Endodermal cell (in vitro differentiated cells): ENCODE measurements at places on chromosomes 7 and 10. TPM values are rescaled to one million over a fixed set of nuclear protein-coding genes. Genes with fewer than 3 reads are reported as not detected.

- no peak for DNase-seq
Observed at GRCh38 chr10:22761569-22762220, 47.3 kb upstream of the PIP4K2A start.

Gene MKI67
- 53.4 to 110 TPM (median 90.5 TPM) in 3 replicates for total RNA-seq

Gene FBXO24
- total RNA-seq = 0.88 and 1.3 TPM in 2 replicates

GRCh38 chr7:81036057-81036456 is 117.2 kb upstream of the SEMA3C start:
- no peak for DNase-seq

GRCh38 chr10:126387041-126387921 is 996 bp downstream of the ADAM12 start:
- DNase-seq = peak; percentile 93

DNA sequence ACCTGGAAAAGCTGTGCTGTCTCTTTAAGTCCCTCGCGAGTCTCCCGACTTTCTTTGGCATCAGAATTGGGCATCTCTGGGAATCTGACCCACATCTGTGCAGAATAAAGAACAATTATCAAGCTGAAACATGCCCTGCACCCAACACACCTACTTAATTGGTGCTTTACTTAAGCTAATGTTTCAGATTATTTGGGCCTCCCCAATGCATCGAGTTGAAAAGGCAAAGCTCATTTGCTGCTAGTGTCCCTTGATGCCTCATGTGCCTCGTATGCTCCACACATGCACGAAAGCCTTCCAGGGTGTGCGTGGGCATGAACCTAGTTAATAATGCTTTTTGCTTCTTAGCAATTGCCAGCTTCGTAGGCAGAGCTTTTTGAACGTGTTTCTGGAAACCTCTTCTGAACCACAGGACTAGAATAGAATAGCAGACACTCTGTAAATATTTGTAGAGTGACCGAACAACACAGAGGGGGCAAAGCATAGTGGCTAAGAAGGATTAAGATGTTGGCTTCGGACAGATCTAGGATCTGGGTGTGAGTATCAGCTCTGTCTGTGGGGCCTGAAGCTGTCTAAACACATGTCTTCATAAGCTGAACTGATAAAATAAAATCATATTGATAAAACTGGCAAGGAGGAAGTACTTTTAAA is 26.7 kb upstream of the FGFR2 start:
- no peak for DNase-seq

GRCh38 chr7:81857385-81857784 is 87.5 kb upstream of the HGF start:
- no peak for DNase-seq

Gene OR2A12
- not detected in 2 replicates for total RNA-seq

Gene SGPL1
- 90.2 and 95.4 TPM in 2 replicates for total RNA-seq

Gene CELF2
- 79.9 to 139 TPM (median 89.4 TPM) in 3 replicates for total RNA-seq

- DNase-seq = no peak
Observed at GRCh38 chr7:98335411-98335977, 54.0 kb downstream of the BRI3 start.

Gene AKR1C4
- total RNA-seq = not detected in 2 replicates

GRCh38 chr7:157977306-157977705 is 610.3 kb downstream of the PTPRN2 start:
- no peak for DNase-seq

- DNase-seq = no peak
Observed at GRCh38 chr7:100745184-100745583, 11.8 kb downstream of the ZAN start.

DNA sequence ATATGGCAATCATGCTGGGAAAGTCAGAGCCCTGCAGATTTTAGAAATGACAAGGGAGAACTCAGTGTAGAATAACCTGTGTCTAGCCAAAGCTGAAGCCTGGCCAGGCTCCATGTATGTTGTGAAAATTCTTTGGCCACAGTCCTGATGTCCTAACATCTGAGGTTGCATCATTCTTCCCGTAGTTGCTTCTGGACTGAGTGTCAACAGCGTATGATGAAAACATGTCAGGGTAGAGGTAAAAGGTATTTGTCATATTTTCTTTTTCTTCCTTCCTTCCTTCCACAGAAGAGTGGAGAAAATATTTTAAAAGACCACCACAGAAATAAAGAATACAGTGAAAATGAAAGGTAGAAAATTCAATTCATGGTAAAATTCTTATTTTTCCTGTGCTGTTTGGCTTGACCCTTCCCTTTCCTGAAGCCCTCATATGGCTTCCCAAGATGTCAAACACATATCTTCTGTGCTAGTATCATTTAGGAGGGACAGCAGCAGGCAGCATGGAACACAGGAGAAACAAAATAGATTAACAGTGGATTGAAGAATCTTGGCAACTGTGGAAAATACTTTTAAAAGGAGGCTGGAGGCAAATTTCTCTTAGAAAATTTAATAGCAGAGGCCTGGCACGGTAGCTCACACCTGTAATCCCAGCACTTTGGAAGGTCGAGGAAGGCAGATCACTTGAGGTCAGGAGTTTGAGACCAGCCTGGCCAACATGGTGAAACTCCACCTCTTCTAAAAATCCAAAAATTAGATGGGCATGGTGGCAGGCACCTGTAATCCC is 18.9 kb upstream of the NRBF2 start:
- no peak for DNase-seq

Gene DOCK1
- 72.9 and 89.3 TPM in 2 replicates for total RNA-seq

DNA sequence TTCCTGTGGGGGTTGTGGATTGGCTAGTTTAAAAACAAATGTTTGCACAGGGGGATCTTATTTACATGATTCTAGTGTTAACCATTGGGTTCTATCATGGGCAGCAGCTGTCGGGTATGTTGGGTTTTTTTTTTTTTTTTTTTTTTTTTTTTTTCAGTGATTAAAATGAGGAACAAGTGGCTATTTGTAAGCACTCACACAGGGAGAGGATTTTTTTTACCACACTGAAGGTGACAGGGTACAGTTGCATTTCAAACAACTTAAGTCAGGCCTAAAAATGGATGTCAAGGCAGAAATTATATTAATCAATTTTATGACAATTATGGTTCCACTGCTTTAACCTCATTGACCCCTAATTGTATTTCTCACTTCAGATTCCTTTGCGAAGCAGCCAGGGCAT is 92.8 kb downstream of the CD36 start:
- DNase-seq = no peak

Gene MYL10
- total RNA-seq = not detected in 3 replicates

- no peak for DNase-seq
Observed at GRCh38 chr7:113731571-113731970, 187.2 kb downstream of the PPP1R3A start.

Gene VWC2
- not detected in 2 replicates for total RNA-seq

DNA sequence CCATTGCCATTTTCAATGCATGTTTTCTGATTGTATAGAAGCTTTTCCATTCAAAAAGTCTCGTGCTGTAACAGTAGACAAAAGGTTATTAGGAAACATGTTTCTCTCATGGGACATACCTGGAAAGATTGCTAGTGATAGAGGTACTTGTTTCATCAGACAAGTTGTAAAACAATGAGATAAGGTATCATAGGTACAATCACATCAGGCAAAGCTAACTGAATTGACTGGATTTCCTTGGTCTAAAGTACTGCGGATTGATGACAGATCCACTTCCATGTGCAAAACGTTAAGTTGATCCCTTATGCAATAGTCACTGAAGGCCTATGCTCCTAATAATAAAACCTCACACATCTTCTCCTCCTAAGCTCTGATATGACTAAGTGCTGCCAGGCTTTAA is 6.5 kb upstream of the RNF32 start:
- DNase-seq = no peak

DNA sequence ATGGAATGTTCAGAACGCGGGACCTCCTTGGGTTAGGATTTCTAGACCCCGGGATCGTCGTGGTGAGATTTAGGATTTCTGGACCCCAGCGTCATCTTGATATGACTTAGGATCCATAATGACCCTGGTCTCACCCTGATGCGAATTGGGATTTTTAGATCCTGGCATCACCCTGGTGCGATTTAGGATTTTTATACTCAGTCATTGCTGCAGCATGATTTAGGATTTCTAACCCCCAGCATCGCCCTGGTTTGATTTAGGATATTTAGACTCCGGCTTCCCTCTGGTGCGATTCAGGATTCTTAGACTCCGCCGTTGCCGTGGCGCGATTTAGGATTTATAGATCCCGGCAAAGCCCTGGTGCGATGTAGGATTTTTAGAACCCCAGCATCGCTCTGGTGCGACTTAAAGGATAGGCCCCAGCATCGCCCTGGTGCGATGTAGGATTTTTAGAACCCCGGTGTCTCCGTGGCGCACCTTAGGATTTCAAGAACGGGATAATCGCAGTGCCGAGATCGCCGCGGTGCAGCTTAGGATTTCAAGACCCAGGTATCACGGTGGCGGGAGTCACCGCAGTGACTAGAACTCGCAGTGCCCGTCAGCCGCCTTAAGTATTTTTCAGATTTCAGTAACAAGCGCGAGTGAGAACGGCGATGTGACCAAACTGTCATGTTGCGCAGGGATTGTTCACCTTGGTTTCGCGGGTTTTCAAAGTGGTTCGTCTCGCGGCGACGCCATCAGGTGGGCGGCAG is 814 bp downstream of the MEST start:
- peak; percentile 59 for DNase-seq

DNA sequence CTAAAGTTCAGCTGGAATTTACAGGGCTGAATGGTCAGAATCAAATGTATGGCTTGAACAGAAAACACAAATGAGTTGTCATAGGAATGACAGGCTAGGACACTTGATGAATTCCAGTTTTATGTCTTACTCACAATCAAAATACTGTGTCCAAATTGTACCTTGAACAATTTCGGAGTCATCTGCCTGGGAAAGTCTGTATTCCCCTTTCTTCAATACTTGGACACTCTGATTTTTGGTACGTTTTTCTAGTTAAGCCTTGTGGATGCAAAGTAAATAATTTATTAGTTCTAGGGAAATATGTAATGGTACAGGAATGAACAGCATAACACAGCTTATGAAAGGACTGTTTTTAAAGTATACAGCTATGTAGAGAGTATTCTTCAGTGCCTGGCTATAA is 100.4 kb downstream of the ITGB8 start:
- no peak for DNase-seq

GRCh38 chr7:79452032-79452494 is 1.4 kb downstream of the MAGI2 start:
- peak; percentile 87 for DNase-seq

DNA sequence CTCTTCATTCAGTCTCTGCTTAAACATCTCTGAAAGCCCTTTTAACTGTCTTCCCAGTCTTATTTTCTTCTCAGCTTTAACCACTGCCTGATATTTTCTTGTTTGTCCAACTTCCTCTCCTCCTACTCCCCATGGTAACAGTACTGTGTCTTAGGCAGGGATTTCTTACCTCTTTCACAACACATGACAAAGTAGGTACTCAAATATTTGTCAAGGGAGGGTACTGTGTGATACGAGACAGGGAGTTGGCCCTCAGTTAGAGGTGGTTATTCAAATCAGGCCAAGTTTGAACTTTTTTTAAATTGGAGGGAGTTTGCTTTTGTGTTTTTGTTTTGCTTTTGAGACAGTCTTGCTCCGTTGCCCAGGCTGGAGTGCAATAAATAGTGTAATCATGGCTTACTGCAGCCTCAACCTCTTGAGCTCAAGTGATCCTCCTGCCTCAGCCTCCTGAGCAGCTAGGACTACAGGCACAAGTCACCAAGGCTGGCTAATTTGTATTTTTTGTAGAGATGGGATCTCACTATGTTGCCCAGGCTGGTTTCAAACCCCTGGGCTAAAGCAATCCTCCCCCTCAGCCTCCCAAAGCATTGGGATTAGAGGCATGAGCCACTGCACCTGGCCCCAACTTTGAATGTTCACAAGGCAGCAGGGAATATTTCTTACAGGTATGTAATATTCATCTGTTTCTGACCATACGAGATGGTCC is 2.5 kb upstream of the KPNA7 start:
- no peak for DNase-seq

Gene ADRA2A
- total RNA-seq = 0.75 TPM in 1 of 3 replicates, not detected in the others

DNA sequence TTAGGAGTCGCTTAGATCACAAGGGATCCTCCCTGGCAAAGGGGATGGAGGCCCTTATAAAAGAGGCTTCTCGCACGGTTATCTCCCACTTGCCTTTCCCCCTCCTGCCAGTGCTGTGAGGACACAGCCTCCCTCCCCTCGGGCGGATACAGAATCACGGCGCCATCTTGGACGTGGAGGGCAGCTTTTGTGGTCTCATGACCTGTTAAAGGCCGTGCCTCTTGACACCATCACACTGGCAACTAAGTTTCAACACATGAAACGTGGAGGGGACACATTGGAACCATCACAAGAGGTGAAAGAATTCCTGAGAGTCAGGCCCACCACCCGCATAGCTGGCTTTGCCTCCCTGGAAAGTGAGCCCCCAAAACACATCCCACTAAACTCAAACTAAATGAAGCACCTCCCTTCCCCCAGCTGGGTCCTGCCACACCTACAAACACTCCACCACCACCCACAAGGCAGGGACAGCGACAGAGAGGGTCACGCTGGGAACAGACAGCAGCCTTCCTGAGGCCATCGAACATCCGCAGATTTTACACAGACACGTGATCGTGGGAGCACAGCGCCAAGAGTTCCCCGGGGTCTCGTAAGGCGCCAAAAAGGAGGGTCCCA is 110.6 kb downstream of the TCERG1L start:
- DNase-seq = peak; percentile 30
